Right forelimb (tissue), 1 donor: ENCODE measurements at places on chromosomes 16 and 17.

GRCh38 chr16:82756283-82756599 lies 129.5 kb downstream of the CDH13 start:
- DNase-seq = no peak

- DNase-seq = no peak
Measured at GRCh38 chr16:85615014-85615851, 2.1 kb downstream of the GSE1 start.

- DNase-seq = peak; percentile 94
Measured at GRCh38 chr17:38751808-38752307, 683 bp upstream of the PSMB3 start.

DNA sequence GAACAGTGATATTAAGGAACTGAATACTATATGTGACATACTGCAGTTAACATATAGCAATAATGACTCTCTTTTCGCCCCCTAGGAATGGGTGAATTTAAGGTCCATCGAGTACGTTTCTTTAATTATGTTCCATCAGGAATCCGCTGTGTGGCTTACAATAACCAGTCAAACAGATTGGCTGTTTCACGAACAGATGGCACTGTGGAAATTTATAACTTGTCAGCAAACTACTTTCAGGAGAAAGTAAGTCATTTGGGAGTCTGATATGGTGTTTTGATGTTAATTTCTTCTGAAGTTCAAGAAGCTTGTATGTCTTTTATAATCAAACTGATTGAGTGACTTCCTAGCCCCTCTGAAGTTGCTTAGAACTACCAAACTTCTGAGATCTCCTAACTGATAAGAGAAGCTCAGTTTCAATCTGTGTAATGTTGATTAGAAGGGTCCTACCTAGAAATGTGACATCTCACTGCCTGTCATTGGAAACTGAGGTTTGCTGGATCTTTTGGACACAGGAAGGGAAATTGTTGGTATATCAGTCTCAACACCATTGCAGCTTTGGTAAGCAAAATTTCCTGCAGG lies 1.0 kb downstream of the UTP4 start:
- no peak for DNase-seq

GRCh38 chr16:20676837-20677236 lies 20.6 kb downstream of the ACSM1 start:
- DNase-seq = no peak

- peak; percentile 48 for DNase-seq
Measured at GRCh38 chr17:29588562-29589411, 661 bp downstream of the GIT1 start.

DNA sequence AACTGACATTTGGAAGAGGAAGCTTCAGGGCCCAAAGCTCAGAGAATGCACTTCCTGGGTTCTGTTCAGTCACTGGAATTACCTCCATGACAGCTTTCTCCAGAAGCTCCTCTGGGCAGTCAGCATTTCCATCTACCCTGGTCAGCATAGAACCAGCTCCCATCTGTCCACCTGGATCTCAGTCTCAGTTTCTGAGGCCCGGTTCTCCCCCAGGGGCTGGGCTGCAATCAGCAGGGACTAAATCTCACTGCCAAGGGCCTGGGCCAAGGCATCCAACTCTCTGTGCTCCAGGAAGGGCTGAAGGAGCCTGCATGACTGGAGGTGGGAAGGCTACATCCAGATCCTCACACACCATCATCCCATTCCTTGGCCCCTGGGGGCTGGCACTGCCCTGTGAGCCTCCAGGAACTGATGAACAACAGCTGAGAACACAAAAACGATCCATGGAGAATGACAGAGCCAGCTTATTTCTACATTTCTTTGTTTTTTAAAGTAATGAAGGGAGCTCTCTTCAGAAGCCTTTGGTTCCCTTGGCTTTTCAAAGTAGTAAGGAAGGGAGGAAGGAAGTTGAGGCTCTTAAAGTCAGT lies 66.3 kb upstream of the MRTFB start:
- no peak for DNase-seq

- no peak for DNase-seq
Measured at GRCh38 chr17:30524847-30525246, 47.6 kb downstream of the GOSR1 start.

GRCh38 chr17:16589097-16589969 lies 20.3 kb upstream of the ZNF287 start:
- DNase-seq = peak; percentile 95

DNA sequence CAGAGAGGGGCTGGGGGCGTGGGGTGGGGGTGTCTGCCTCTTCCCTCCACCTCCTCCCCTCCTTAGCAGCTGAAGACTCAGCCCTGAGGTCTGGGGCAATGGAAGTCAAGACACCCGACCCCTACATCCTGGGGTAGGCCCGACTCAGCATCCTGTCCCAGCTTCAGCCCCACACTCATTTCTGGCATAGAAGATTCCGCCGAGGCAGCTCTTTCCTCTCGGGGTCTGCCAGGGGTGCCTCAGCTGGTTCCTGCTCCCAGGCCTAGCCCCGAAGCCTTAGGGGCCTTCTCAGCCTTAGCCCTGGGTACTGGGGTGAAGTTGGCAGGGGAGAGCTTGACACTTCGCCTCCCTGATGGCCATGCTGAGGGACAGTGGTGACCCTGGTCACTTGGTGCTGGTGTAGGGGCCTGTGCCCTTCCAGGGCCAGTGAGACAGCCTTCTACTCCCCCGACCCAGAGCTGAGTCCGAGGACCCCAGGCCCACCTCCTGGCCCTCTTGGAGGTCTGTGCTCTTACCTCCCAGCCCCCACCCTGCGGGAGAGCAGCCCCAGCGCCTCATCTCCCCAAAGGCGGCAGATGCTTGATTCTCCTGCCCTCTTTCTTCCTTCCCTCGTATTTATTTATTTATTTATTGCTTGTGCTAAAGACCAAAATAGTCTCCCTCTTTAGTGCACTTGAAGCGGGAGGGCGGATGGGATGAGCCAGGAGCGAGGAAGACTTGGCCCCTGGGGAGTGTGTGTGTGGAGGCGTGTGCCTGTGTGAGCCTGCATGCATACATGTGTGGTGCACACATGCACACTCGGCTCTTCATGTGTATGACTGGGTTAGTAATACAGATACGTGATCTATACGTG lies 42.5 kb downstream of the KCNJ12 start:
- peak; percentile 23 for DNase-seq

GRCh38 chr17:40014375-40014980 lies 762 bp upstream of the CSF3 start:
- DNase-seq = no peak

GRCh38 chr16:23504453-23505179 lies 5.7 kb downstream of the GGA2 start:
- DNase-seq = peak; percentile 57

GRCh38 chr17:40343219-40344119 lies 21.1 kb downstream of the GJD3 start:
- DNase-seq = no peak

- DNase-seq = no peak
Measured at GRCh38 chr16:3904875-3905274, 24.4 kb upstream of the CREBBP start.

- DNase-seq = no peak
Measured at GRCh38 chr17:75540923-75541503, 15.5 kb downstream of the LLGL2 start.

DNA sequence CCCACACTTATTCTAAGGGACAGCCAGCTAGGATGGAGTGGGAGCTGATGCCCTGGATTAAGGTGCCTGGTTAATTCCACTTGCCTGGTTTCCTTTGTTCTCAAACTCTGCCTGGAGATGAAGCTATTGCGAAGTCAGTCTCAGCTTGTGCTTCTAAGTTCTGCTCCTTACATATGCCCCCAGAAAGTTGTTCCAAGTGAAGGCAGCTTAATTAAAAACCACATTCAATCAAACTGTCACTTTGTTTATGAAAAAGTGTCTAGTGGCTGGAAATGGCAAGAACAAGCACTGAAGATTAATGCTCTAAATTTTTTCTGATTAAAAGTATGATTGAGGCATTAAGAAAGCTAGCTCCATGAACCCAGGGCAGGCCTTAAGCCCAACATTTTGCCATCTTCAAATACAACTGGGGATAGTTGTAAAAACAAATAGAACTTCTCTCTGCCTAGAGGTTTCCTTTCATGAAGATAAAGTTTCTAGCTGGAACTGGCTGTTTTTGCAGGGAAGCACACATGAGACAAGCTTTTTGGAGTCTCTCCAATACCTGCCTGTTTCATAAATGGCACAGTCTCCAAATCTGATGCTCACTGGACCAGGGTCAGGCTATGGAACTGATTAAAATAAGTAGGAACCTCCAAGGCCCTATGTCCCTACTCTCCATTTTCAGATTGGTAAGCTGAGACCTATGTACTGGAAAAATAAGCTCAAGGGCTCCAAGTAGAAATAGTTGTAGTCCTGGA lies 100.9 kb downstream of the GRIN2A start:
- no peak for DNase-seq

DNA sequence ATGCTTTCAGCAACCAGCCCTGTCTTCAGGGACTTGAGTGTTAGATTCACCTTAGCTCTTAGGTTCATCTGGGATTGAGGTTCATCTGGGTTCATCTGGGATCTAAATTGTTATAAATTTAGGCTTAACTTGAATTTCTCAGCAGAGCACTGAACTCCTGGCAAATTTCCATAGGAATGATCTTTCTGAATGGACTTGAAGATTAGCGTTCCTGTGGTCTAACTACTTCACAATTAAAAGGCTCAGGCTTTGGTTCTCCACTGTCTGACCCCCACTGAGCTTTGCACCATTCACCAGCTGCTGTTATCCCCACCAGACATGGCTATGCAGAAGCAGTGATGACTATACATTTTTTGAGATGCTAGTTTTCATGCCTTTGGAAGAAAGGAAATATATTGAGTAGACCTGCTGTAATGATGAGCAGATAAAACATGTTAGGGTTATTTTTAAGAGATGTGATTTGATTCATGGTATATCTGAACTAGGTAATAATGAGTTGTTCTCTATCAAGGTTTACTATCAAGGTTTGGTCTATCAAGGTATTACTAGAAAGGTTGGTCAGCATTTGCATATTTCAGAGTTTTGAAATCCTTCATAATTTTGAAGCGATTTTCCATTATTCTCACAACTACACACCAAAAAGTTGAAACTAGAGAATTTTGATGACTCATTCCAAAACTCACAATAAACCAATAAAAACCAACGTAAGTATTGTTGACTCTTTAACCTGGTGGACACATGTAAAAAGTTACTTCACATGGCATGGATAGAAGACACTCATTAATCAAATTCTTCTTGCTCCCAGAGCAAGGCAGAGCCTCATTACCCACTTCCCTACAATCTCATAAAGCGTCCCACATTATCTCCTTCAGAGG lies 71.7 kb downstream of the SNX11 start:
- no peak for DNase-seq

GRCh38 chr17:50986989-50987660 lies 121.0 kb upstream of the TOB1 start:
- no peak for DNase-seq

DNA sequence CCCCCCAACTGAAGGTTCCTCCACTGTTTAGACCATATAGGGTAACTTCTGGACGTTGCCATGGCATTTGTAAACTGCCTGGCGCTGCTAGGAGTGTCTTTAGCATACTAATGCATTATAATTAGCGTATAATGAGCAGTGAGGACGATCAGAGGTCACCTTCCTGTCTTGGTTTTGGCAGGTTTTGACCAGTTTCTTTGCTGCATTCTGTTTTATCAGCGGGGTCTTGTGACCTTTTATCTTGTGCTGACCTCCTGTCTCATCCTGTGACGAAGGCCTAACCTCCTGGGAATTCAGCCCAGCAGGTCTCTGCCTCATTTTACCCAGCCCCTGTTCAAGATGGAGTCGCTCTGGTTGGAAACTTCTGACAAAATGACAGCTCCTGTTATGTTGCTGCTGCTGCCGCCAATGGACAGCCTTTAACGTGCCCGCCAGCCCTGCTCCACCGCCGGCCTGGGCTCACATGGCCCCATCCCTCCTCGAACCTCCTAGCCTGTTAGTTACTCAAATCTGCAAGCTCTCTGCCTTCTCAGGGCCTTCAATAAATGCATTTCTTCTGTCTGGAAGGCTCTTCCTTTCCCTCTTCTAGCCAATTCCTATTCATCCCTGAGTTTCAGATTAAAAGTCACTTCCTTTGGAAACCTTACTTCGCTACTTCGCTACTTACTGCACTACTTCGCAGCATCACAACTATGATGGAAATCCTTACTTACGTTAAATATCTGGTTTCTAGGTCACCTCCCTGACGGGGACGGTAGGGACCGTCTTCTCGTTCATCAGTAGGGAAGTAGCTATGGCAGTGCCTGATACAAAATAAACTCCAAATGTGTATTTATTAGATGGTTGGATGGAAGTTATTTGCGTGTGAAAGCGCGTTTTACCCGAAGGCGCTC lies 640 bp upstream of the NAGLU start:
- no peak for DNase-seq

DNA sequence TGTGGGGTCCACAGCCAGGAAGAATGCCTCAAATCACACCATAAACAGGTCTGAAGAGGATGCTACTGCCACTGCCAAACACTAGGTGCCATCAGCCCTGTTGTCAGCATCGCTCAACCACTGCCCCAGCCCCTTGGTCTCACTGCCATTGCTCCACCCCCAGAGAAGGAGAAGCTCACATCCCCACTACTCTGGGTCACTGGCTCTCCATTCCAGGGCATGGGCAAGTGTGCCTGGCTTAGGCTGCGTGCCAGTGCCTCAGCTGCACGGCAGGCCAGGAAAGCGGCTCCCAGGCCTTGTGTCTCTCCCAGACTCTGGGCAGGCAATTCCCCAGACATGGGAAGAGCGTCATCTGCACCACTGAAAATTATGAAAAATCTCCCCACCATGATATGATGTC lies 1.2 kb upstream of the IGSF6 start:
- no peak for DNase-seq

DNA sequence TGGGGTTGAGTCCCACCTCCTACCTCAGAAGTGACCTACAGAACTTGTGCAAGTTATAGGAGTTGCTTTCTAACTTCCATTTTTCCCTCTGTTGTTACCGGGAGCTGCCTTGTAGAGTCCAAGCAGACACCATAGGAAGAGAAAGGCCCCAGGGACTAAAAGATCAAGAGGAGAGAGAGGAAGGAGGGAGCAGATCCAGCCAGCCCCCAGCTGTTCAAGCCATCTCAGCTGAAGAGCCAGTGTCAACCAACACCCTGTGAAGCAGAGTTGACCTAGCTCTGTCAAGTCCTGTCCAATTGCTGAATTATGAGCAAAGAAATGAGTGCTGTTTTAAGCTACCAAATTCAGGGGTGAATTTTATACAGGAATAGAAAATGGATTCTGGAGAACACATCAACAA lies 34.9 kb upstream of the CACNG4 start:
- DNase-seq = no peak

- no peak for DNase-seq
Measured at GRCh38 chr16:55555436-55555835, 11.0 kb upstream of the CAPNS2 start.

GRCh38 chr16:84614073-84614459 lies 3.8 kb downstream of the COTL1 start:
- no peak for DNase-seq

GRCh38 chr16:31105677-31106213 lies 2.4 kb upstream of the BCKDK start:
- DNase-seq = peak; percentile 86

- DNase-seq = no peak
Measured at GRCh38 chr16:12066823-12067222, 90.3 kb downstream of the SNX29 start.

- no peak for DNase-seq
Measured at GRCh38 chr17:70343114-70343513, 173.8 kb downstream of the KCNJ2 start.

- peak; percentile 81 for DNase-seq
Measured at GRCh38 chr16:31085873-31086628, 2.7 kb downstream of the PRSS53 start.
